ENCODE measurements at places on chromosomes 5 and 9.

DNA sequence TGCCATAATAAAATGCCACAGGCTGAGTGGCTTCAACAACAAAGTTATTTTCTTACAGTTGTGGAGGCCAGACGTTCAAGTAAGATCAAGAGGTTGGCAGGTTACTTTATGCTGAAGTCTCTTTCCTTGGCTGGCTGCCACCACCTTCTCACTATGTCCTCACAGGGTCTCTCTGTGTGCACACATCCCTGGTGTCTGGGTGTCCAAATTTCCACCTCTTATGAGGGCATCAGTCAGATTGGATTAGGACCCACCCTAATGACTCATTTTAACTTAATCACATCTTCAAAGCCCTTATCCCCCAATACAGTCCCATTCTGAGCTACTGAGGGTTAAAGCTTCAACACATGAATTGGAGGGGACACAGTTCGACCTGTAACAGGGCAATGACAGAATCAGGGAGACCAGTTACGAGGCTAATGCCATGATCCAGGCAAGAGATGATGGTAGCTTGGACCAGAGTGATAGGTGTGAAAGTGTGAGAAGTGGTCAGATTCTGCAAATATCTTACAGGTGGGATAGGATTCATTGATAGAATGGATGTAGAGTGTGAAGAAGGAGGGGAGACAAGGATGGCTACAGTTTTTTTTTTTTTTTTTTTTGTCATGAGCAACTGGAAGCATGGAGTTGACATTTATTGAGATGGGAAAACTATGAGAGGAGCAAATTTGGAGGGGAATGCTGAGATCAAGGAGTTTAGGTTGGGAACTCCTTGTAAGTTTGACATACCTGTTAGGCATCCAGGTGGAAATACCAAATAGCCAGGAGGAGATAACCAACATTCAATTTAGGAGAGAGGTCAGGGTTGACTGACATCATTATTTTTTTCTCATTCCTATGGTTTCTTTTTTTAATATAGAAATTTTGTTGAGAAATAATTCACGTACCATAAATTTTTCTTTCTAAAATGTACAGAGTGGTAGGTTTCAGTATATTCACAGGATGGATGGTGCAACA is 39.6 kb upstream of the FGF1 start:
- DNase-seq, result no peak

- DNase-seq, result no peak
These were observed 324.8 kb downstream of the PRELID2 start for GRCh38 chr5:145510324-145510723.

- no peak for DNase-seq
These were observed 94.2 kb upstream of the PRRC1 start for GRCh38 chr5:127423173-127423798.

DNA sequence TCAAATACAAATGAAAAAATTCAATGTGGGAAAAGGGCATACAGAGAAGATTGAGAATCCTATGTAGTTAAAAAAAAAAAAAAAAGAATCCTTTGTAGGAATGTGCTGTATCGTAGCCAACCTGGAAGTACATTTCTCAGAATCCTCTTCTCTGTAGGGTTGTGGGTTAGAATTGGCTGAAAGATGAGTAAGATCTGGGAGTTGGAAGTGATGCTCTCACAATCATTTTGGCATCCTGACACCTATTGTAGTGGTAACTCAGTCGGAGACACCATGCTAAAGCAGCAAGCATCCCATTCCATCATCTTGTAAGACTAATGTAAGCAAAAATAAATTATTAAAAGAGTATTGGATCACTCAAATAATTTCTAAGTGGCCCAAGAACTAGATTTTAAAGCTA is 30.6 kb downstream of the MRPL22 start:
- DNase-seq, result no peak

DNA sequence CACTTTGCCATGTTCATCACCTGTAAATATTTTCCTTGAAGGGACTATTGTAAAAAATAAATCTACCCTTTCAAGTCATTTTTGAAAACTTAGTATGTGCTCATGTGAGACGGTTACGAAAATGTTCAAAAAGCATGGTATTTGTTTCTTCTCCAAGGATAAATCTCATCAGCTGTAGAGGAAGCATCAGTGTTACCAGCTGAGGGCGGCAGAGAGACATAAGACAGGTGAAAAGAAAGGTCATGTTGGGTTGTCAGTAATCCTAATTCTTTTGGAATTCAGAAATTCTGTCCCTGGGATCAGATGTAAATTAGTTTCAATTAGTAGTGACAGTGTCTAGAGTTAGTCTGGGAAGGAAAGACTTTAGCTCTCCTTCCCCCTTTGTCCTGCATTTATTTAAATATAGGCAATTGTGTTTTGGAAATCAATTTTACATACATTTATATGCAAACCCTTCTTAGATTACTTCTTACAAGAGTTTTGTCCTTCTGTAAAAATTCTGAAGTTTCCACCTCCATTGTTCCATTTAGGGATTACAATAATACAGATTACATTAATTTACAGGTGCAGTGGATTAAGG is 791.9 kb upstream of the CDH6 start:
- no peak for DNase-seq

- no peak for DNase-seq
These were observed 20.6 kb downstream of the PITX1 start for GRCh38 chr5:135013445-135013844.

DNA sequence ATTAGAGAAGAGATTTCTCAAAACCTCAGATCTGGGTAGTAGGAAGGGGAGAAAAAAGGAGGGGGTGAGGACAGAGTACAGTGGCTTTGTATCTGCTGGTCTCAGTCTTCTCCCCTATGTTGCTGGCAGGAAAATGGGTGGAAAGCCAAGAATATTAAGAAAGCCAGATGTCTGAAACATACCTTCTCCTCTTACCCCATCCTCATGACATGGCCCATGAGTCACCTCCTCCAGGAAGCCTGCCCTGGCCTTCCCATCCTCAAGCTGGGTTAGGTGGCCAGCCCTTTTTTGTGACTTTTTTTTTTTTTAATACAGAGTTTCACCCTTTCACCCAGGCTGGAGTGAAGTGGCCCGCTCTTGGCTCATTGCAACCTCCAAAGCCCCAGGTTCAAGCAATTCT is 61.8 kb downstream of the ABCA1 start:
- no peak for DNase-seq

- DNase-seq, result no peak
These were observed 55.0 kb upstream of the CDK5RAP2 start for GRCh38 chr9:120635011-120635410.

GRCh38 chr5:108560581-108560980 is 178.7 kb upstream of the FBXL17 start:
- DNase-seq, result peak; percentile 68

GRCh38 chr5:5200133-5200532 is 60.0 kb downstream of the ADAMTS16 start:
- no peak for DNase-seq

GRCh38 chr5:140795259-140795641 is 598 bp downstream of the PCDHA2 start:
- DNase-seq, result no peak

DNA sequence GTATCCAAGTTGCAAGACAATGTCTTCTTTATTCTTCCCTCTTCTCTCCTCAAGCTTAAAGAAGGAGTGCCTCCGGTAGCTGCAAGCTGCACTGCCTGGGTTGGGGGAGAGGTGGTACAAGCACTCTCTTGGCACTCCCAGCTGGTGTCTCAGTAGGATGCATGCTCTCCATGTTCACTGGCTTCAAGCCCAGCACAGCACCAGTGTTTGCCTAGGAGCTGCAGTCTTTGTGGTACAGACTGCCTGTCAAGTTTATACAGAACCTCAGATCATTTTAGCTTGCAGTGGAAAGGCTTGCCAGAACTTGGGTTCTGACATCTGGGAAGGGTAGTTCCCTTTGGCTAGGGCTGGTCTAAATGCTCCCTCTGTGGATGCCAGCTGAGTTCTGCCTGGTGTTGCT is 505.6 kb downstream of the MAN2A1 start:
- DNase-seq, result no peak

- DNase-seq, result peak; percentile 52
These were observed 111.1 kb upstream of the LMX1B start for GRCh38 chr9:126502417-126503332.

GRCh38 chr5:122500245-122501088 is 188.4 kb downstream of the SNCAIP start:
- DNase-seq, result peak; percentile 70

DNA sequence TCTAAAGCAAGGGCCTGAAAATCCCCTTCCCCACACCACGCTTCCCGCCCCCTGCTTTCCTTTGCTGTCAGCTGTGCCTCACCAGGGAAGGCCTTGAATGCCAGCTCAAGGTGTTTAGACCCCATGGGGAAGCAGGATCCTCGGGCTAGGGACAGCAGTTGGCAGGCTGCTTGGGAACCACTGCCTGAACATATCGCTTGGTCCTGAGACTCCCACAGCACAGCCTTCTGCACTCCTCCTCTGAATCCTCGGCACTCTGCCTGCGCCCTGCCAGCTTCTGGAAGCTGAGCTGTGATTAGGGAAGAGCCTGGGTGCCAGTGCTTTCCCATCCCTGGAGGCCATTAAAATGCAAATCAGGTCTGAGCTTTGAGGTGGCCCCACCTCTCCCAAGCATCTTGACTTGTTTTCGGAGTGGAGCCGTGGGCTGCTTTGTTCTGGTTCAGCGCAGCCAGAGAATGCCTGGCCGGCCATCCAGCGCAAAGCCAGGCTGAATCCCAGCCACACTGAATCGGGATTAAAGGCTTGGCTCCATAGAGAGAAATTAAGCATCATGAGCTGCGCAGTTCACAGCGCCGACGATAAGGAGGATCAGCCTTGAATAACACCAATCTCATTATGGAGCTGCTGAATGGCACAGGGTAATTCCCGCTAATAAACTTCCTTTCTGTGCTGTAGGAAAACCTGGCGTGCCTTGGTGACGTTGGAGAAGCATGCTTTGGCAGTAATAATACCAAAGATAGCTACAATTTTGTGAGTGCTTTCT is 40.0 kb downstream of the AMBP start:
- peak; percentile 32 for DNase-seq

DNA sequence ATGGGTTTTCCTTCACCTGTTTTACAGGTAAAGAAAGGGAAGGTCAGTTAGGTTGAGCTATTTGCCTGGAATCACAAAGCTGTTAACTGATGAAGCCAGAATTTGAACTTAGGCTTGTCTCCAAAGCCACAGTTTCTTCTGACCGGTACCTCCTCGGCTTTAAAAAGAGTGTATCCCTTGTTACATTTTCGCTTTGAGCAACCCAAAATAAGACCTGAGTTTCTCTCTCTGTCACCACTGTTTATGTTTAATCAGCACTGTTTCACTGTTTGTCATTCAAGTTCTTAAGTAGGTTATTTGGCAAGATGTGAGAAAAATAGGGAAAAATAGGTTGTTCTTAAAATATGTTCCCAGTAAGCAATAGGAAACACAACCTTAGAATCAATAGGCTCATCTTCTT is 84.6 kb downstream of the VCAN start:
- DNase-seq, result no peak

- DNase-seq, result no peak
These were observed 39.2 kb upstream of the HAND1 start for GRCh38 chr5:154517181-154517580.

DNA sequence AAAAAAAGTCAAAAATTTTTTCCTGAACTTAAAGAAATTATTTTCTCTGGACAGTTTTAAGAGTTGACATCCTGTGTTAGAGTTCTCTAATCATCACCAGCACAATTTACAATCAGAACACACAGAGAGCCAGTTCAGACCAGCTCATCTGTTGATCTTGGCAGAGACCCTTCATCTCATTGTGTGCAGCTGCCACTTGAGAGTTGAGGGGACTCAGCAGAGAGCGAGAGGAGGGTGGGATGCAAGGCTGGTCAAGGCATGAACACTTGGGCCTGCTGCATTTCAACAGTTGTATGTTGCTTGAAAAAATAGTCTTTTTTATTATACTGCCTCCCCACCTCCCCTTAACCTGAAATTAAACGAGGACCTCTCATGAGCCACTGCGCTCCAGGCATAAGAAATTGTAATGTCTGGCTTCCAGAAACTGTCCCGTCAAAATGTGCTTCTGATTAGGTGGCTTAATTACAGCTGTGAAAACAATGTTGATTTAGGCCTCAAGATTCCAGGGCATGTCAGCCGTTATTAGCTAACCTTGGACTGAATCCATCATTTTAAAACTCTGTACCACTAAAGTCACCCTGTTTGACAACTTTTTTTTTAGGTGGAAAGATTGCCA is 383.6 kb downstream of the CCDC171 start:
- no peak for DNase-seq

GRCh38 chr9:136644343-136644592 is 18.4 kb upstream of the EGFL7 start:
- DNase-seq, result peak; percentile 90

GRCh38 chr9:5593904-5594303 is 35.0 kb upstream of the RIC1 start:
- DNase-seq, result no peak

GRCh38 chr5:122435761-122436160 is 123.7 kb downstream of the SNCAIP start:
- DNase-seq, result no peak

- no peak for DNase-seq
These were observed 61.5 kb downstream of the MAMDC2 start for GRCh38 chr9:70105147-70105546.

DNA sequence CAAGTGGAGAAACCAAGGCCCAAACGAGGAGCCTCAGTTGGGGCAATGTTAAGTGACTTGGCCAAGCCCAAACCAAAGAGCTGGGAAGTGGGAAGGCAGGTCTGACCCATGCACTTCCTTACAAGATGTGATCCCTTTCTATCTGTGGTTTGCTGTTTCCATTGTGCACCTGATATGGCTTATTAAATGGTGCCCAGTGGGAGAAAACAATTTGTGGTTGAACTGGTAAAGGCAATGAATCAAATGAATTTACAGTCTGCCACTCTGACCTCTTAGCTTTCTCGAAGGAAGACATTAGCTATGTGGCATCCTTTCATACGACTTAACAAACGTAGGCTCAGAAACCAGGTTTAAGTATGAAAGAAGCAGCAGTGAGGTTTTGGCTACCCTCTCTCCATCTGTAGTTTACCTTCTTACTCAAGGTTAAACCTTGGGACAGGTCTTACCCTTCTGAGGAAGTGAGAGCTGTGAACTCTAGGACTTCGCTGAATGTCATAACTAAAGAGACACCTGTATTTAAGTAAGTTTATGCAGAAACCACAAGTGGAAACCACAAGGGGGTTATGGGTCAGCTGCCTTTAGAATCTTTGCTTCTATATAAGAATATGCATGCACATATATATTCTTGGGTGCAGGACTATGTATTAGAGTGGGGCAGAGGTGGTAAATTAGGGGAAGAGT is 100.5 kb upstream of the SPATA31D4 start:
- no peak for DNase-seq

DNA sequence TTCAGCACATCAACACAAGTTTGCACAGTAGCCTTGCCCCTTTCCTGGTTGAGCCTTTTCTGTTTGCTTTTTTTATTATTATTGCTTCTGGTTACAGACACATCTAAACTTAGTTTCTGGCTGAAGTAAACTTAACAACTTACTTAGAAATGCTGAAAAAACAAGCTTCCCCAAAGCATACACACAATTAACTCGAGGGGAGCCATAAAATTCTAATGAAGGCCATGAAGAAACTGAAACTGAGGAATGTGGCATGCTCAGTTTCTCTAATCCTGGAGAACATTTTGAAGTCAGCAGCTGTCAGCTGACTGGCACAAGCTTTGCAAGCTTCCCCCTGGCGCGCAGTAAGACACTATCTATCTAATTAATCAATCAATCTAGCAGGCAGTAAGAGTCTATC is 3.7 kb downstream of the MYO10 start:
- DNase-seq, result no peak

All from sigmoid colon (tissue), 7 donors.